ENCODE measurements at places on chromosomes 12 and 14. TPM values are rescaled to one million over a fixed set of nuclear protein-coding genes. Genes with fewer than 3 reads are reported as not detected.

Gene TEAD4
- 3.2 TPM for total RNA-seq

Gene GPRC5D
- not detected for total RNA-seq

Gene DHRS1
- total RNA-seq, result 14.7 TPM

Gene TOMM20L
- not detected for total RNA-seq

Gene ENO2
- total RNA-seq, result 185 TPM

Gene NXPH4
- total RNA-seq, result 0.24 TPM

Gene MMP17
- total RNA-seq, result 0.48 TPM

Gene ENDOU
- not detected for total RNA-seq

Gene PLBD1
- total RNA-seq, result not detected

Gene TCL1B
- not detected for total RNA-seq

Gene DTX1
- total RNA-seq, result 12.4 TPM

Gene SH2B3
- 34.2 TPM for total RNA-seq

Gene PTPRO
- 0.15 TPM for total RNA-seq

Gene SERPINA3
- not detected for total RNA-seq

Gene CIROP
- total RNA-seq, result not detected

Gene CD163
- total RNA-seq, result not detected

Gene GPR137C
- 0.12 TPM for total RNA-seq

Gene SHMT2
- total RNA-seq, result 404 TPM

Gene RFLNA
- total RNA-seq, result not detected

Gene IQSEC3
- total RNA-seq, result 0.17 TPM

Gene EMP1
- total RNA-seq, result 54.4 TPM

Gene GLIPR1
- total RNA-seq, result 5.8 TPM

Gene NPFF
- 0.58 TPM for total RNA-seq

Gene LBHD2
- not detected for total RNA-seq

Gene FOXM1
- 80.0 TPM for total RNA-seq

Gene RD3L
- total RNA-seq, result not detected

Measured in activated CD4-positive, alpha-beta memory T cell treated with anti-CD3 and anti-CD28 coated beads for 36 hours (primary cell).